T-helper 1 cell (primary cell): ENCODE measurements at places on chromosomes 2 and 18.

- DNase-seq: no peak
These were observed 60.6 kb upstream of the HS6ST1 start for GRCh38 chr2:128379021-128380015.

DNA sequence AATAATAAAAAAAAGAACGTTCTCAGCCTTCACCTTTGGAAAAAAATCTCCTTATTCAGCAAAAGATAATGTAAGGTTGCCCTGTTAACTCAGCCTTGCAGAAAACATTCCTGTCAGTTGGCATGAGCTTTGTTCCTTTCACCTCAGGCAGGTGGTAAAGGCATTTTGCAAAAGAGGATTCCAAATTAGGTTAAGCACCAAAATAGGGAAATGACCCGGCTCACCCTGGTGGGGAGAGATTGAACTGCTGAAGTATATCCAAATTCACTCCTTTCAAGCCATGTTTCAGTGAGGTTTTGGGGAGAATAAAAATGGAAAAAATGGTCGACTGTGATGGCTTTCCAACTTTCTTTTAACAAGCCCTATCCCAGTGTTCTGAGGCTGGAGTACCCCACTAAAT lies 1988.8 kb upstream of the PIK3C3 start:
- DNase-seq: no peak

- no peak for DNase-seq
These were observed 100.1 kb downstream of the PLCL1 start for GRCh38 chr2:197904446-197904845.

DNA sequence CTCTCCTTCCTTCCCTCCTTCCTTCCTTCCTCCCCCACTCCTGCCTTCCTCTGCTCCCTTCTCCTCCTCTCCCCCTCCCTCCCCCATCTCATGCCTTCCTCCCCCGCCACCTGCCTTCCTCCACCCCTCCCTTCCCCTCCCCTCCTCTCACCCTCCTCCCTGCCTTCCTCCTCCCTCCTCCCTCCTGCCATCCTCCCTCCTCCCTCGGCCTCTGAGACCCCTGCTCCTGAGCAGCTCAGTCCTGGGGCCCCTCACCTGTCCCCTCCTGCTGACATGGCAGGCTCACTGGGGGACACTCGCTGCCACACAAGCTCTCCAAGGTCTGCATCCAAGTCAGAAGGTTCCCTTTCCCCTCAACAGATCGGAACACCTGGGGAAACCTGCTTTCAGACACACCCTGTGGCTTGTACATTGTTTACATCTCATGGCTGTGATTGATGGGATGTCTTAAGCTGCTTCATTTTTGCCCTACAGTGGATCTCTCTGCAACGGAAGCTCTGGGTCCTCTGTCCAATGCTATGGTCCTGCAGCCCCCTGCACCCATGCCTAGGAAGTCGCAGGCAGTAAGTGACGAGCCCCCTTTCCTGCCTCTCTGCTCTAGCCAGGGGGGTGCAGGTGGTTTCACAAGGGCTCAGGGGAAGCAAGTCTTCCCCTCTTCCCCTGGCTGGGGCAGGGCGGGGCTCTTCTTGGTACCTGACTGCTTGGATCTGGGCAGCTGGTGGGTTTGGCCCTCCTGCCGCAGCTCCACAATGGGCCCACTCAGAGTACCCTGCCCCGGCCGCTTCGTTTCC lies 22.9 kb downstream of the ITGB1BP1 start:
- no peak for DNase-seq

- no peak for DNase-seq
These were observed 346.5 kb downstream of the TNS1 start for GRCh38 chr2:217656316-217656715.

- DNase-seq: no peak
These were observed 792.6 kb downstream of the EPHA4 start for GRCh38 chr2:220779511-220779910.

DNA sequence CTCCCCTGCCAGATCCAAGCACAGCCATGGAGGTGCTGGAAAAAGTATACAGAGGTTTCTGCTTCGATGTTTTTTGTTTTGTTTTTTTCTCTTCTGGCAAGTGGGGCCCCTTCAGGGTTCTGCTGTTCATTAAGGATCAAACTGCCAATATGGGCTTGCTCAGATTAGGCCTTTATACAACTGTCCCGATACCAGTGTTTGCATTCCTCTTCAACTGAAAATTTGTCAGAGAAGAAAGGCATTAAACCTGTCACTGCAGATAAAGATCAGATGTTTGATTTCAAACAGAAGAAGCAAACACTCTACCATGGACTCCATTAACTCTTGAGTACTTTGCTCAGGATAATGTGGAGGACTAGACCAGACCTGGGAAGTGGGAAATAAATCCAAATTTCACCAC lies 396.0 kb upstream of the SMIM21 start:
- no peak for DNase-seq

DNA sequence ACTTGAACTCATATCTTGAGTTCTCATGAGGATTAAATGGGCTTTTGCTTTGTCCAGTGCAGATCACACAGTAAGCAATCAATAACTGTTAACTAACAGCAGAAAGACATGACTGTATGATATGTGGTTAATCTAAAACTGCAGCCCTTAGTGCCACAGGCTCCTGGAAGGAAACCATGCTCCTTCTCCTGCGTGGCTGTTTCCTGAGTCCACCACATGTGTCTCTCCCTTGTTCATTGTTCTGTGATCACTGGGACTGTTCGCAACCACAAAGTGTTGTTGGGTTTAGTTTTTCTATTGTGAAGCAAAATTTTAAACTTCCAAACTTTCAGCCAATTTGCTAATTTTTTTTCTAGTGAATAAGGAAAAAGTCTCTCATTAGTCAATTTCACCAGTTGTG lies 130.9 kb upstream of the PTPRM start:
- no peak for DNase-seq

- DNase-seq: no peak
These were observed 24.7 kb downstream of the PKDCC start for GRCh38 chr2:42072349-42073118.

- no peak for DNase-seq
These were observed 58.0 kb downstream of the SLC40A1 start for GRCh38 chr2:189522435-189523151.

GRCh38 chr2:36006444-36006843 lies 349.1 kb upstream of the CRIM1 start:
- no peak for DNase-seq

- no peak for DNase-seq
These were observed 97.5 kb downstream of the TMEM247 start for GRCh38 chr2:46576875-46577274.

- no peak for DNase-seq
These were observed 29.5 kb downstream of the BCL11A start for GRCh38 chr2:60523963-60524362.

GRCh38 chr2:240503848-240504247 lies 53.9 kb downstream of the ANKMY1 start:
- no peak for DNase-seq

- no peak for DNase-seq
These were observed 127.3 kb downstream of the TTN start for GRCh38 chr2:178679891-178680290.

DNA sequence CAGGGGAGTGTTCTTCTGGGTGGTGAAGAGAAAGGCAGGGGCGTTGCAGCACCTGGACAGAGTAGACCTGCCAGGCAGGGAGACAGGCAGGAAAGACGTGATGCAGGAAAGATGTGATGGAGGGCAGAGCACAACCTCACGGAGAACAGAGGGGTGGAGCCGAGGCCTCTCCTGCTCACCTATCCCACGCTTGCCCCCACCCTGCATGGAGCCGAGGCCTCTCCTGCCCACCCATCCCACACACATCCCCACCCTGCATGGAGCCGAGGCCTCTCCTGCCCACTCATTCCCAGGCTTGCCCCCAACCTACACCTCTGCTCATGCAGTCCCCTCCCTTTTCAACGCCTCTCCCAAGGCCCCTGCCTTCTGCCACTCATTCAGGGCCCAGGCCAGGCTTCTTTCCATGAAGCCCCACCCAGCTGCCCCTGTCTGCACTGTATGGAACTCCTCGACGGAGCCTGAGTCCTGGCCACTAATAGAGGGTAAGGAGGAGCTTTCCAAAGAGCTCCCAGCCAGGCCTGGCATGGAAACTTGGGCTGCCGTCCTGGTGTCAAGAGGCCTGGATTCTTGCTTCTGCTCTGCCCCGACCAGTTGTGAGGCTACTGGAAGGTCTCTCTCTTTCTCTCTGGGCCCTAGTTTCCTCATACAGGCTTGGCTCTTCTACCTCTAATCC lies 32.0 kb upstream of the LOXHD1 start:
- DNase-seq: no peak

- no peak for DNase-seq
These were observed 96.0 kb upstream of the CRACDL start for GRCh38 chr2:99032001-99032400.

DNA sequence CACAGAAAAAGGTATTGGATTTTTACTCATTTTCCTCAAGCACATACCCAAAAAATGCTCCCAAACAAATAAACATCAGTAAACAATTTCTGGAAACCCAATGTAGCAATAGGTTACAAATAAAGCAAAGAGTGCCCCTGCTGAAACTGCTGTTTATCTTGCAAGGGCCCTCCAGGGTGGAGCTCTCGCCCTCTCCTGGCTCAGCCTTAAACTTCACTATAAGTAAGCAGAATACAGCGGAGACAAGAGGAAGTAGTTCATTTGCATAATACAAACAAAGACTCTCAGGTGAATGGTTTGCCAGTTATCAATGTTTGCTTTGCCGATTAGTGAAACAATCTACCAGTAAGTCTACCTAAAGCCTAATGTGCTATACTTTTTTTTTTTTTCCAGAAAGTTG lies 437.6 kb downstream of the DLGAP1 start:
- DNase-seq: peak; percentile 18

DNA sequence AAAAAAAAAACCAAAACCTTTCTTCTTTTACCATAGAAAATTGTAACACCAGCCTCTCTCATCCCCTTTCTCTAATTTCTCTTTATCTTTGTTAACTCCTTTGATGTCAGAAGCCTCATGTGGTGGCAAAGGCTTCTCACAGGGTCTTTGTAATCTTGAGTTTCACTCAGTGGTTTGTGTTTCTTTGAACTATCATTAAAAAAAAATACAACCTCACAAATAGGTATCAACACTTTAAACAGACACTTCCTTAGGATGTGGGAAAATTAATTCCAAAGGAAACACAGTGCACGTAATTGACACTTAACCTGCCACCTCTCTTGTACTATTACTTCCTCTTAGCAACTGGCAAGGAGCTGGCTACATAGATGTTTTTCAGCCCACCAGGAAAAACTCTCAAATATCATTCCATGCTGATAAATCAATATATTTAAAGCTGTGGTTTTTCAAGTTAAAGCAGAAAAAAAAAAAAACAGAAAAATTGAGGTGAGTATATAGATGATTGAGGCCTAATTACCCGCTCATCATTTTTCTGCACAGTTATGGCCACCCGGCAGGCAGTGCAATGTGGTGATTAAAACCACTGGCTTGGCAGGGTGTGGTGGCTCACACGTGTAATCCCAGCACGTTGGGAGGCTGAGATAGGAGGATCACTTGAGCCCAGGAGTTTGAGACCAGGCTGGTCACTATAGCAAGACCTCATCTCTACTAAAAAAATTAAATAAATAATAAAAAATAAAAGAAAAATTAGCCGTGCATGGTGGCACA lies 193.5 kb downstream of the MYO3B start:
- DNase-seq: no peak

DNA sequence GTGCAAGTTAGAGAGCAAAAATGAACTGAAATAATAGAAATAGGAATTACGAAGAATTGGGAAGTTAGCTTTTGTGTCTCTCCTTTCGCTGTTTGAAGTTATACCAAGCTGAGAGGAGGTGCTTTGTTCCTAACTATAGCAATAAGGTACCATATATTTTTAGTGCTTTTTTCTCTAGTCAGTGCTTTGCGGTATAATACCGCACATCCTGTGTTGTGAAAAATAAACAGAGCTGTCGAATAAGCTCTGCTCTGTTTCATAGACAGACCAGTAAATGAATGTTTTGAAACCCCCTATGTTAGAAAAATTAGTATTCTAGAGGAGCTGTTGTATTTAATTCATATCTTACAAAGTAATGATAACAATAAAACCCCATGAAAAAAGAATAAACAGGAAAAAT lies 130.8 kb downstream of the MAP4K4 start:
- DNase-seq: no peak

GRCh38 chr18:76765649-76766048 lies 56.7 kb upstream of the ZNF236 start:
- no peak for DNase-seq

- no peak for DNase-seq
These were observed 28.5 kb upstream of the DNAH7 start for GRCh38 chr2:196096982-196097745.

- no peak for DNase-seq
These were observed 207.0 kb upstream of the CCDC68 start for GRCh38 chr18:55166260-55166598.

- DNase-seq: no peak
These were observed 645.3 kb upstream of the RAB6C start for GRCh38 chr2:129334128-129334527.

GRCh38 chr18:49447810-49448745 lies 12.4 kb downstream of the DYM start:
- DNase-seq: peak; percentile 28

DNA sequence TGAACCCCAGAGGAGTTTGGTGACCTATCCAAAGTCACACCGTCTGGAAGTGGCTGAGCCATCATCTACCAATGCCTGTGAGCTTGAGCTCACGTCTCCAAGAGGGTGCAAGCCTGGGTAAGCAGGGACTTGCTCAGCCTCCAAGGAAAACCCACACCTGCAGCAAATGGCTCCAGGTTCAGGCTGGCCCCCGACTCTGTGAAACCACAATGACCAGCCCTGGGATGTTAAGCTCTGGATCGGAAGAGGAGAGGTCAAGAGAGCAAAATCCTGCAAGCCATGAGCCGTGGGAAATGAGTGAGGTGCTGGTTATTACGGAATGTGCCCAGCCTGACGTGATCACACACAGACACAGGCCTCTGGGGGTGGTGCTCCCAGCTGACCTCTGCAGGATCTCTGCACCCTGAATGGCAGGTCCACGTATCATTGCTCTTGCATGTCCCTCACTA lies 94.1 kb upstream of the OTOS start:
- no peak for DNase-seq

- DNase-seq: no peak
These were observed 255.8 kb downstream of the ASXL3 start for GRCh38 chr18:33833842-33834241.

GRCh38 chr18:49162226-49162864 lies 211.6 kb upstream of the SMAD7 start:
- no peak for DNase-seq

DNA sequence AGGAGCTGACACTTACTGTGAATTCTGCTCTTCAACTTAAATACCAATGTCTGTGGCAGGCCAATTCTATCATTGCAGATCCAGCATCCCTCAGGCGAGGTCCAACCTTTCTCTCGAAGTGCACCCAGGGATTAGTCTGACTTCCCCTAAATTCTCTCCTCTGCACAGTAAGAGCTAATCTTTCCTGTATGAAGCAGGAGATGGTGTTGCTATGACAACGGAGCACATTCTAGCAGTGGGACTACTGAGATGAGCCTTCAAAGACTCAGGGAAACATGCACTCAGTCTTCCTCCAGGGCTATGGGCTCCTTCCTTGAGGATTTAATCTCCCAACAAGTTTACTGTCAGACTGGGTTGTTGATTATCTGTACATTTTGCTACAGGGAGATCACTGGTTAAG lies 176.3 kb downstream of the NOL4 start:
- no peak for DNase-seq
